Muscle of leg (tissue), 16 donors: ENCODE measurements at places on chromosomes 13 and 19. TPM values are rescaled to one million over a fixed set of nuclear protein-coding genes. Genes with fewer than 3 reads are reported as not detected.

DNA sequence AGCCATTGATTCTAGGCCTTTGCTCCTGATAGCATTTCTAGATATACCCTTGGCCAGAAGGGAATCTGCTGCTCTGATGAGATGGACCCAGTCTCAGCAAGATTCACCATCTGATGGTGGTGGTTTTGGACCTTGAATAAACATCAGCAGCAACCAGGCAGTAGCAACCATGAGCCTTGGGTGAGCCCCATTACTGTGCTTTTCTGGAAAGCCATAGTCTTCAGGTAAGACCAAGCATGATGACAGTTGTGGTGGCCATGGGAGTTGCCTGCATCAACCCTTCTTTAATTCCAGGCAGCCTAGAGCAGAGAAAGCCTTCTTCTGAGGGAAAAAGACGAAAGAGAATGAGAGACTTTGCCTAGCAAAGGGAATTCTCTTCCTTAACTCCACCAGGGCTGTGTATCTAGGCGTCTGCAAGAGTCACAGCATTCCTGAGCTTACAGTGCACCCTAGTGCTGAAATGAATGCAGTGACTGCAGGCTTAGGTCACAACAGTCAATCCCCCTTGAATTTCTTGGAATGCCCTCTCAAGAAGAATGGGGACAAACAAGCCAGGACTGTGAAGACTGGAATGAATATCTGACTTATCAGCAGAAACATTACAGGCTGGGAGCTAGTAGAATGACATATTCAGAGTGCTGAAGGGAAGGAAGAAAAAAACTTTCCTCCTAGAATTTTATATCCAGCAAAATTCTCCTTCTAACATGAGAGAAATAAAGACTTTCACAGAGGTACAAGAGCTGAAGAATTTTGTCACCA is 942.4 kb upstream of the PCDH20 start:
- DNase-seq: peak; percentile 33

- no peak for DNase-seq
Measured at GRCh38 chr13:80590551-80590950, 249.6 kb upstream of the SPRY2 start.

GRCh38 chr13:111404746-111405145 is 84.3 kb downstream of the TEX29 start:
- no peak for DNase-seq

DNA sequence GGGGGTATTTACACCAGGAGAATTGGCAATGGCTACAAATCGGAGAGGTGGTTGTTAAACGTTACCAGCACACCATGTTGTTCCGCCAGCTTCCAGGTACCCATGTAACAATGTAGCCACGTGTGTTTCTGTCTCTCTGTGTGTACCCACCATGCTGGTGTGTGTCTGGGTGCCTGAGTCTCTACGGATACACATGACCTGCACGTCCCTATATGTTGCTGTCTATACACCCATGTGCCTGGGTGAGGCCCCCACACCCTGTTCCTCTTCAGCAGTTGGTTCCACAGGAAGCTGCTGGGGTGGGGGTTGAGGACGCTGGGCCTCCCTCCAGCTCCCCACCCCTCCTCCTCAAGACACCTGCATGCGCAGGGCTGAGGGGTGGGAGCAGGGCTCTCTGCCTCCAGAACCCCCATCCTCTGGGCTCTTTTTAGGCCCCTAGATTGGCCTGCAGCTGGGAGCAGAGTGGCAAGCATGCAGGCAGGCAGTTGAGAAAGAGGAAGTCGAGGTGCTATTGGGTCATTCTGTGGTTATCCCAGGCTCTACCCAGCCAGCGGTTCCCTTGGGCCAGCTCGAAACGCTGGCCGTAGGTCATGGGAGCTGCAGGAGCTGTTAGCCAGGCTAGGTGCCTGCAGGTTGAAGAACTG is at the start of gene ARHGEF18:
TSS of gene ARHGEF18 (plus strand) at position 351 of the 644 bp plus-strand sequence. CDS start 13,954 bp downstream, outside the sequence.
- peak; percentile 21 for DNase-seq

DNA sequence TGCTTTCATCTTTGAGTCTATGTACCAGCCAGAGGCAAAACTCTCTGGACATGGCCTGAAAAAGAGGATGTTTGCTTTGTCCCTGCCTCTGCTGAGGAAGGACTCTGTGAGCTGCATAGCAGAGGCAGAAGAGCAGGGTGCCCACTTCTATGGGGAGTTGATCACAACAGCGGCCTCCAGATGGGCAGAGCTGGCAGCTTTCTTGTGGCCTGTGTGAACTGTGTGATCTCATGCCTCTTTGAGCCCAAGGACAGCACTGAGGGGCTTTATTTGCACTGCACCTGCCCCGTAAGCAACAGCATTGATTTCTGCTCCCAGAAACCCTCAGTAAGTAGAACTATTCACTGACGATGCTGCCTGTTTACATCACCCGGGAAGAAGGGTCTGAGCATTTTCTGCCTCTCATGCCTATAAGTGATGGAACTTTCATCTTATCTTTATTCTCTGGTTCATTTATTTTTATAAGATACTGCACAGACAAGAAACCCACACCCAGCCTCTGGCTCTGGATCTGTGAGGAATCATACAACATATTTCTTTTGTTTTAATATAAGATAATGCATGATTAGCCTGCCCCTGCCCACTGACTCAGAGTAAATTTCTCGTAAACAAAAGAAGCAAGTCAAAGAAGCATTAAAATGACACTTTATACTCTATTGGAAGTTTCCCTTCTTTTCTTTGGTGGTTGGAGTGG is 244.2 kb upstream of the SOX21 start:
- no peak for DNase-seq

DNA sequence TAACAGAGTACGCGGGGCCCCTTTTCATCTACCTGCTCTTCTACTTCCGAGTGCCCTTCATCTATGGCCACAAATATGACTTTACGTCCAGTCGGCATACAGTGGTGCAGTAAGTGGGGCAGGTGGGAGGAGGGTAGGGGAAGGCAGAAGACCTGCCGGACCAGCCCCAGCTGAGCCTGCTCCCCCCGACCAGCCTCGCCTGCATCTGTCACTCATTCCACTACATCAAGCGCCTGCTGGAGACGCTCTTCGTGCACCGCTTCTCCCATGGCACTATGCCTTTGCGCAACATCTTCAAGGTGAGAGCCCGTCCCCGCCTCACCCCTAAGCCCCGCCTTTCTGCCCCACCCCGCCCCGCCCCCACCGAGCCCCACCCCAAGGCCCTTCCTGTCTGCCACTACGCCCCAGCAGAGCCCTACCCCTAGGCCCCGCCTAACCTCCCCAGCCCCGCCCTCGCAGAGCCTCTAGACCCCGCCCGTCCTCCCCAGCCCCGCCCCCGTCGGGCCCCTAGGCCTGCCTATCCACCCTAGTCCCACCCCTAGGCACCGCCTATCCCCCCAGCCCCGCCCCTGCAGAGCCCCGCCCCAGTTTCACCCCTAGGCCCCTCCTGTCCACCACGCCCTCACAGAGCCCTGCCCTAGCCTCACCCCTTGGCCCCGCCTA is 7.7 kb downstream of the NDUFB7 start:
- no peak for DNase-seq

- DNase-seq: peak; percentile 56
Measured at GRCh38 chr19:55652311-55653128, 2.3 kb upstream of the U2AF2 start.

GRCh38 chr13:112103260-112103838 is 36.4 kb downstream of the SOX1 start:
- peak; percentile 51 for DNase-seq

- DNase-seq: peak; percentile 80
Measured at GRCh38 chr19:49104229-49104864, 9.8 kb upstream of the LIN7B start.

GRCh38 chr13:32150794-32151193 is 119.2 kb downstream of the FRY start:
- DNase-seq: peak; percentile 83

GRCh38 chr13:73870970-73871935 is 263.0 kb downstream of the KLF12 start:
- DNase-seq: peak; percentile 53

DNA sequence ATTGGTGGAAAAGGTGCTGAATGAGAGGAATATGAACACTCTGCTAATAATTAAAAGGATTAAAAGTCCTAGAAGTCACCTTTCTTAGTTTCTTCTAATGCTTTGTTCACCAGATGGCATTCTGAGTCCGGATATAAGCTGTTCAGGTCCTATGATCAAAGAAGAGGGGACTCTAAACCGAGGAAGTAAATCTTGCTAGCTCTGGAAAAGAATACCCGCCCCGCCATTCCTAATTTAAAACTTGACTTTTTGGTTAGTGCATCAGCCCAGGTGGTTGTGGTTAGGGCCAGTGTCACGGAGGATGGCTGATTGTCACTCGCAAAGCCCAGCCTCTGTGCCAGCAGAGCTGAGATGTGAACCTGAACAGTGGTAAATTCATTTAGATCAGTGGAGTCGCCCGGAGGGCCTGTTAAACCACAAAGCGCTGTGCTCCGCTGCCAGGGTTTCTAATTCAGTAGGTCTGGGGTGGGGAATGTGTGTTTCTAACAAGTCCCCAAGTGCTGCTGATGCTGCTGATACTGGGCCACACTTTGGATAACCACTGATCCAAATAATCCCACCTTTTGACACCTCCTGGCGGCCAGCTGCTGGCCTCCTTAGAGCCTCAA is 425.4 kb downstream of the DCT start:
- no peak for DNase-seq

GRCh38 chr13:20701461-20701860 is 2.0 kb upstream of the IL17D start:
- DNase-seq: no peak

GRCh38 chr19:32809254-32809653 is 60.3 kb downstream of the SLC7A9 start:
- DNase-seq: no peak

GRCh38 chr13:31956980-31957644 is 74.5 kb upstream of the FRY start:
- no peak for DNase-seq

- DNase-seq: no peak
Measured at GRCh38 chr19:50409347-50409746, 9.4 kb upstream of the SPIB start.

DNA sequence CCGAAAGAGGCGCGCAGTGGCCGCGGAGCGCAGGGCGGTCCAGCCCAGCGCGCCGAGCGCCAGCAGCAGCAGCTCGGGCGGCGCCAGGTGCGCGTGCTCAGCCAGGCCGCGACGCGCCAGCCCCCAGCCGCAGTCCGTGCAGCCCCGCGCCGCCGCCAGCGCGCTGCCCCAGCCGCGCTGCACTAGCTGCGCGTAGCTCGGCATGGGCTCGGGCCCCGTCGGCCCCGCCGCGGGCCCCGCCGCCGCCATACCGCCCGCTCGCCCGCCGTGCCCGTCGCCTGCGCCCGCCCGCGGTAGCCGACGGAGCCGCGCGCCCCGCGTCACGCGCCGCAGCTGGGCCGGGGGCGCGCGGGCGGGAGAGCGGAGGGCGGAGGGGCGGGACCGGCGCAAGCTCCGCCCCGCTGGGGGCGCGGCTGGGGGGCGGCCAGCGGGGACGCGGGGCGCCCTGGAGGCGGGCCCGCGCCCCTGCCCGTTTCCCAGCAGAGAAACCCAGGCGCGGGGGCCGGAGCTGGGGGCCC is at the start of gene CERS1:
TSS of gene CERS1 (minus strand) at position 335 of the 518 bp plus-strand sequence. CDS start at position 249, 86 bp downstream.
- peak; percentile 64 for DNase-seq

DNA sequence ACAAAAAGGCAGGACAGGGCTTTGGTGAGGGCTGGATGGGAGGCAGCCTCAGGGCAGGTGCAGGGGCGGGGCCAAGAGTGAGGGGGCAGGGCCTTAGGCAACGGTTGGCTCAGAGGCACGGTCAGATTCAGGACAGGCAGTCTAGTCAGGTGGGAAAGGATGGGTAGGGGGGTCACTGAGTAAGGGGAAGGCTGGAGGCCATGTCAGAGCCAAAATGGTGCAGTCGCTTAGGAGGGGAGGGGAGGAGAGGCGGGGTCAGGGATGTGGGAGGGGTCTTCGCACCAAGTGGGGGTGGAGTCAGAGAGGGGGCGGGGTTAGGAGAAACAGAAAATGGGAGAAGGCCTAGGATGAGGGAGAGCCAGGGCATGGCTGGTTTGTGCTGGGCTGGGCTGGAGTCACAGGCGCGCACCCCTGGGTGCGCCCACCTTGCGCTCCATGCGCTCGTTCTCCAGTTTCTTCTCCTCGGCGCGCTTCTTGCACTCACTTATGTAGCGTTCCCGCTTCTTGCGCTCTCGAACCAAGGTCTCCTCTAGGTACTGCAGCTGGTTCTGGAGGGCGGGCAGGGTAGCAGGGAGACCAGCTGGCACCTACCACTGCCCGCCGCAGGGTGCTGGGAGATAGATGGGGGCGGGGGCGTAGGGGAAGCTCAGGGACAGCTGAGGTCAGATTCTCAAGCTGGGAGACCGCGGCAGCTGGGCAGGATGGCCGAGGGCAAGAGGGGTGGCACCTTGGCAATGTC is 6.8 kb upstream of the RGL3 start:
- DNase-seq: no peak

Gene NLRP9
- polyA plus RNA-seq: not detected

Gene FPR3
- 0.35 TPM for polyA plus RNA-seq

Gene OR7A5
- polyA plus RNA-seq: not detected

Gene CPT1C
- 14.1 TPM for polyA plus RNA-seq

Gene MED16
- 34.3 TPM for polyA plus RNA-seq

Gene PDX1
- polyA plus RNA-seq: not detected

Gene STX10
- 39.2 TPM for polyA plus RNA-seq

Gene ZNF442
- 2.4 TPM for polyA plus RNA-seq

Gene FBN3
- polyA plus RNA-seq: 17.7 TPM

Gene NPHS1
- polyA plus RNA-seq: 0.37 TPM

Gene SHD
- 139 TPM for polyA plus RNA-seq

Gene SCEL
- polyA plus RNA-seq: 13.6 TPM

Gene ZIK1
- polyA plus RNA-seq: 5.9 TPM

Gene DKKL1
- 3.2 TPM for polyA plus RNA-seq

Gene GJB6
- not detected for polyA plus RNA-seq

Gene THSD8
- 3.9 TPM for polyA plus RNA-seq
